ENCODE measurements at places on chromosomes 11 and 22.
A peak's percentile ranks its signal among the peaks of the same experiment; 100 is the strongest.

GRCh38 chr22:45930324-45930723 is 46.6 kb downstream of the WNT7B start:
- no peak for DNase-seq

- DNase-seq, result no peak
Observed at GRCh38 chr11:126676536-126676935, 321.1 kb downstream of the ST3GAL4 start.

- DNase-seq, result no peak
Observed at GRCh38 chr11:122516686-122517085, 138.8 kb upstream of the UBASH3B start.

GRCh38 chr11:22433094-22433455 is 94.9 kb downstream of the SLC17A6 start:
- no peak for DNase-seq

DNA sequence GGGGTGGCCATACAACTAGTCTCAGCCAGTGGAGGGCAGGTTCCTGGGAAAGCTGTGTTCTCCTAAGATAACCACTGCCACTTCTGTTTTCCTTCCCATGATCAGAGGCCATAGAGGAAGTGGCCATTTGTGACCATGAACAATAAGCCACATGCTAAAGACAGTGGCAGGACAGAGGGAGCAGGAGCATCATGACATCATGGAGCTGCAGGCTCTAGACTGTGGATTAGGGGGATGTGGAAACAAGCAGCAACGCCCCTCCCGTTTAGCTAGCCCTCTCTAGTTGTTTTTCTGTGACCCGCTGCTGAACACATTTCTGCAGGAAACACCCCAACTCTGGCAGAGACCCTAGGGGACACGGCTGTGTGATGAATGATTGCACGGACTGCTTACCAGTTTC is 195.0 kb upstream of the NECTIN1 start:
- DNase-seq, result no peak

DNA sequence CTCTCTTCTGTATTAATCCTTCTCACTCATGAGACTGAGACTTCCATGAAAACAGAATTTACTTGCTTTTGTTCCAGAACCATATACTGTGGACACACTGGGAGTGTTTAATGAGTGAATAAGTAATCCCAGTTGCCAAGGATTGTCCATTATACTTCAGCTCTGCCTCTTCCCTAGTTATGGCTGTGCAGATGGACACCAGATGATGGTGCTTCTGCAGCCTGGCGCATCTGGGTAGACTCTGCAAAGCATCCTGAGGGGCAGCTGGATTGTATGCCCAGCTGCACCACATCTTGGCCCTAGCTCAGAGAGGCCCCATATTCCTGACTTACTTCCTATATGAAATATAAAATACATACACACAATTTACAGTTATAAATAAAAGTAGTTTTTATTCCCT is 43.5 kb downstream of the DBX1 start:
- no peak for DNase-seq

GRCh38 chr22:47549741-47550340 is 787.4 kb downstream of the TBC1D22A start:
- DNase-seq, result no peak

DNA sequence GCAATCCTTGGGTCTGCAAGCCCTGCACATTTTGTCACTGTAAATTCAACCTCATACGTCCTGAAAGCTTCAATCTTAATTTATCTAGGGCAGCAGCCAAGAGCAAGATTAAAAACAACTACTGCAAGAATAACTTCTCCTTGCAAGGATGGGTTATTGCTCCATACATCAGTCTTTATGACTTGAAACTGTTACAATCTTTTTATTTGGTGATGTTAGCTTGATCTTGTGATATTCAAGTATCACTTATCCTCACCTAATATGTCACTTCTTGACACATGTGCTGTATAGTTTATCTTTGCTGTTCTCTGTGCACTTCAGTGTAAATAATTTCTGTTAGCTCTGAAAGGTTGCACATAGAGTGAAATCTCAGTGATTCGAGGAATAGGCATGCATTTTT is 14.7 kb upstream of the APLP2 start:
- no peak for DNase-seq

GRCh38 chr11:105298630-105299029 is 159.1 kb upstream of the CARD18 start:
- DNase-seq, result no peak

GRCh38 chr22:50277761-50278160 is 7.6 kb upstream of the MAPK11 start:
- DNase-seq, result no peak

DNA sequence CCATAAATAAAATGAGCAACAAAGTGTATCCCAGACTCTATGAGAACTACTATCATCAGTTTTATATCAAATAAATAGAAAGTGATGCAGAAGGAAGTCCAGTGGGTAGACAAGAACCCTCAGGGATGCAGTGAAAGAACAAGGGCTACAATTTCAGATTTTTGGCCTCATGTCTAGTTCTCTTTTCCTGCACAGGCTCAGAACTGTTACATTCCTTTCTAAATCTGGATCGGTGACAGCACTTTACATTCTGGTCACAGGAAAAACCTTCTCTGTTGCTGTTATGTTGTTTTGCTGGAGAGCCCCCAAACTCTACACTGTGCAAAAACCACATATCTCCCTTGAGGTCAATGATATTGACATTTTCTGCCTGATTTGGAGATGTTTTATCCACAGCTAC is 108.8 kb upstream of the ANO5 start:
- no peak for DNase-seq

- DNase-seq, result no peak
Observed at GRCh38 chr11:11536650-11537049, 85.2 kb downstream of the GALNT18 start.

DNA sequence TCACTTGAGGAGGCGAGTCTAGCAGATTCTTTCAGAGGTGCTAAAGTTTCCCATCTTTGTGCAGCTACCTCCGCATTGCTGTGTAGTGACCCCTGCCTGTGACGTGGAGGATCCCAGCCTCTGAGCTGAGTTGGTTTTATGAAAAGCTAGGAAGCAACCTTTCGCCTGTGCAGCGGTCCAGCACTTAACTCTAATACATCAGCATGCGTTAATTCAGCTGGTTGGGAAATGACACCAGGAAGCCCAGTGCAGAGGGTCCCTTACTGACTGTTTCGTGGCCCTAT is 8.9 kb upstream of the SAMM50 start:
- no peak for DNase-seq

DNA sequence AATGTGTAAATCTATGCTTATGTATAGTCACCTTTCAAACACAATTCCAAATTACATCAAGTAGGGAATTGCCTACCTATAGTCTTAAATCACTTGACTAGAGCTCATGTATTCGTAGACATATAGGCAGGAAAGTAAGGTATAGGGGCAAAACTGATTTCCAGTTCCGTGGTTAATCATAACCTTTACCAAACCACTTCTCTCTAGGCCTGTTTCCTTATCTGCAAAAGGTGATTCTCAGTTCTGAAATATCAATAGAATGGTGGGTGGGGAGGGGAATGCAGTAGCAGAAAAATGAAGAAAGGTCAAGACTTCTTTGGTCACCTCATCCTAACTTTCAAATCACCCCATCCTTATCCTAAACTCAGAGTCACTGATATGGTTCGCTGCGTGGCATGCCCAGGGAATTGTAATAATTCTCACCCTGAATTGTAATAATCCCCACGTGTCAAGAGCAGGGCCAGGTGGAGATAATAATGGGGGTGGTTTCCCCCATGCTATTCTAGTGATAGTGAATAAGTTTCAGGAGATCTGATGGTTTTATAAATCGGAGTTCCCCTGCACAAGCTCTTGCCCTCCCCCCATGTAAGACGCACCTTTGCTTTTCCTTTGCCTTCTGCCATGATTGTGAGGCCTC is 1.9 kb upstream of the ANO5 start:
- DNase-seq, result no peak

- no peak for DNase-seq
Observed at GRCh38 chr11:63666874-63667273, 4.3 kb downstream of the ATL3 start.

- DNase-seq, result peak; percentile 92
Observed at GRCh38 chr22:41401781-41402648, 20.3 kb downstream of the TEF start.

DNA sequence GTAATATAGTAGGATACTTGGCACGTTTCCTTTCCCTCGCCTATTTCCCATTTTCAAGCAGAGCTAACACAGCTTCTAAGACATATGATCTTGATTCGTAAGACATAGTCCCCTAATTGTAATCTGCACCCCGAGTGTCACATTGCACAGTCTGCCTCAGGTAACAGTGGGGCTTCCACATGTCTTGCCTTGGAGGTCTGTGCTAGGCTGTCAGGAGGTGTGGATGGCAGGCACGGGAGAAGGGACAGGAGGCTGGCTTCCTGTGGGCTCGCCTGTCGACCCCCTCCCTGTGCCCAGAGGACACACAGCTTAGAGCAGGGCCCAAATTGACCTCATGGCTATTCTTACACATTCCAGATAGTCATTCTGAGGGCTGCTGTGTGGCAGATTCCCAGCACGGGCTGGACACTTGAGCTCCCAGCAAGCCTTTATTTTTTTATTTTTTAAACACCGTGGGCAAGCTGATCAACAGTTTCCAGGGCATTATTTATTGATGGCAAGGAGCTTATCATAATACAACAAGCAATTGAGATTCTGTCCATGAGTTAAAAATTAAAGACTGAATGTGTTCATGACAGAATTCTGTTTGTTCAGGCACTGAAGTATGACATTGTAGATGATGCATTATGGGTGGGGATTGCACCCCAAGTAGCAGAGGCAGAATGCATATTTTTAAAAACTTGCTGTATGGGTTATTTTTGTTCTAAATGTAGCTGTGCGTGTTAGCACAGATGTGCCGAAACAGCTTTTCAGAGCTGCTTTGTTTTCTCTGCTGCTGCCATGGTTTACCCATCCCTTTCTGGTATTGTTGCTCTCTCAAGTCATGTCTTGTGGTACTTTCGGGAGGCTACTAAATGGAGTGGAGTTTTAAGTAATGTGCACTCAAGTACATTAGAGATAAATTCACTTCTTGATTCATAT is 113.0 kb downstream of the ATXN10 start:
- no peak for DNase-seq

DNA sequence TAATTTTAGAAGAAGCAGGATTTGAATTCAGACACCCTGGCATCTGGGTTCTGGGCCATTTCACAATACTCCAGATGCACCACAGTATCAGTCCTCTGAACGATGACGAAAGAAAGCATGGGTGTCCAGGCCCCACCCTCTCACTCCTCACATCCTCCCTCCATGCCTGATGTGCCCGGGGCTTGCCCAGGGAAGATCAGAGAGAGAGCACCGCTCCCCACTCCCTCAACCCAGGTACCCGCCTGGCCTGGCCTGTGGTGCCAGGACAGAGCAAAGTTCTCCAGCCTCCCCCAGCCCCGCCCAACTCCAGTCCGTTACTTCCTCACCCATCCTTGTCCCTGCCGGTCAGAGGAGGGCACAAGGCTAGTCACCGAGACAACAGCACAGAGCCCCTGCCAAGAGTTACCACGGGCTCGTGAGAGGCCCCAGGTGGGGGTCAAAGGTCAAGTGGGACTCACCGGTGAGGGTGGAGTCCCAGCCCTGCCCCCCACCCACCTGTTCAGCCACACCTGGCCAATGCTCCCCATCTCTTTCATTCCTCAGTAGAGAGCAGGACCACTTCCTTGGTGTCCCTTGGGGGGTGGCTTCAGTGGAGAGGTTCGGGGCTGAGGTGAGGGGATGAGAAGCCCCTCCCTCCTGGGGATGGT is 8.1 kb downstream of the BCL9L start:
- no peak for DNase-seq

DNA sequence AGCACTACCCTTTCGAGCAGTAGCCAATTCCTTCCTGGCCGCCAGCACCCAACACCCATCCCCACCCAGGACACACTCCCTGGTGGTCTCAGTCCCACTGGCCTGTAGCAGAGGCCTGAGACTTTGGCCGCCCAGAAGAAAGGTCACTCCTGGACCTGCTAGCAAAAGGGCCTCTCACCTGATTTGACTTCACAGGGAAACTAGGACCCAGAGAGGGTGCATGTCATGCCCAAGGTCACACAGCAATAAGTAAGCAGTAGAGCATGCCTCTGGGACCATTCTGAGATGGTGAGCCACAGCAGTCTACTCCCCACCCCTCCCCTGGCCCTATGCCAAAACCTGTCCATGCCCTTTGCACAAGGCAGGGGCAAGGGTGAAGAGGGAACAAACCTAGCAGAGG is 7.3 kb downstream of the ARRB1 start:
- DNase-seq, result no peak

DNA sequence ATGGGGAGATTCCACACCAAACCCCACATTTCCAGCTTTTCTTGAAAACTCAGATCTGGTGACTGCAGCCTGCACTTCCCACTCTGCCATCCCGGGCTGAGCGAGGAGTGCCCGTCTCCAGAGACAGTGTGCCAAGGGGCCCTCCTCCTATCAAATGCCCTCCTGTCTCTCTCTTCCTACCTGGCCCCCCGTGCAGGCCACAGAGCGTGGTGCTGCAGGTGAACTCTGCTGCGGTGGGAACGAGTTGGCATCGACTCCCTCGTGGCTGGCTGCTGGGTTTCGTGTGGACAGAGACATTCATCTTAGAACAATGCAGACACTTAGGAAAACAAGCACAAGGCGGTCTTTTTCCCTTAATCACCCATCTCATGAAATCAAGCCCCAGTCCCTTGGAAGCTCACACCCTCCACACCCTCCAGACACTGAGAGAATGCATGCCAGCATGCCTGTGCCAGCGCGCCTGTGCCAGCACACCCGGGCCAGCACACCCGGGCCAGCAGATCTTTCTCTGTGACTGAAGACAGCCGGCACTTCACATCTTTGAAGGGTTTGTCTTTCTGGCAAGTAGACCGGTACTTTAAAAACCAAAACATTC is 65.0 kb downstream of the PARVB start:
- peak; percentile 8 for DNase-seq

GRCh38 chr22:17063411-17064106 is 21.2 kb upstream of the IL17RA start:
- DNase-seq, result no peak

GRCh38 chr22:29143941-29144785 is 61.5 kb upstream of the EMID1 start:
- DNase-seq, result no peak

DNA sequence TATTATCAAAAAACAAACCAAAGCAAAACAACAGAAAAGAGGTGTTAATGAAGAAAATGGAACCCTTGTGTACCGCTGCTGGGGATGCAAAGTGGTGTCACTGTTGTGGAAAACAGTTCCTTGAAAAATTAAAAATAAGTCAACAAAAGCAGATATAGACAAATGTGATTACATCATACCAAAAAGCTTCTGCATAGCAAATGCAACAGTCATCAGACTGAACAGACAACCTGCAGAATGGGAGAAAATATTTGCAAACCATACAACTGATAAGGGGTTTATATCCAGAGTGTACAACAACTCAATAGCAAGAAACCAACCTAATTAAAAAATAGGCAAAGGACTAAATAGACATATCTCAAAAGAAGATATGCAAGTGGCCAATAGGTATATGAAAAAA is 22.9 kb upstream of the CARS1 start:
- no peak for DNase-seq

GRCh38 chr11:122113836-122114825 is 1.9 kb downstream of the BLID start:
- DNase-seq, result no peak

- DNase-seq, result no peak
Observed at GRCh38 chr22:31295831-31296657, 3.8 kb upstream of the PIK3IP1 start.

- no peak for DNase-seq
Observed at GRCh38 chr11:60756307-60757032, at the start of gene MS4A15. MS4A15 (plus strand) TSS chr11:60756867; CDS start chr11:60763734, 6,867 bp downstream.
